ENCODE measurements at places on chromosomes 7 and 10.

GRCh38 chr7:121873289-121874194 is 581 bp downstream of the PTPRZ1 start:
- no peak for DNase-seq

DNA sequence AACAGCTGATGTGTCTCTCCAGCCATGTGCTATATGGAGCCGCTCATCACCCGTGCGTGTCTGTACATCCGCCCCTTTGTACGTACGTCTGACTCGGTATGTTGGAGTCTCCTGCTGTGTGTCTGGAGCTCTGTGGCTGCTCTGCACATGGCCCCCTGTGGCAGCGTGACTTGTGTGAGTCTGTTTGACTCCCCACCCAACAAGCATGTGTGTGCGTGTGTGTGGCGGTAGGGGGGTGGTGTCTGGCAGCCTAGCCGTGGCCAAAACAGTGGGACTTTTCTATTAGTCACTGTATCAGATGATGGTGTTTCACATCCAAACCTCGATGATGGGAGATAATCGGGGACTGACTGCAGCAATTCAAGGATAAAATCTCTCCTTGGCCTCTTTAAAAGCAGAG is 94.1 kb downstream of the COL13A1 start:
- no peak for DNase-seq

DNA sequence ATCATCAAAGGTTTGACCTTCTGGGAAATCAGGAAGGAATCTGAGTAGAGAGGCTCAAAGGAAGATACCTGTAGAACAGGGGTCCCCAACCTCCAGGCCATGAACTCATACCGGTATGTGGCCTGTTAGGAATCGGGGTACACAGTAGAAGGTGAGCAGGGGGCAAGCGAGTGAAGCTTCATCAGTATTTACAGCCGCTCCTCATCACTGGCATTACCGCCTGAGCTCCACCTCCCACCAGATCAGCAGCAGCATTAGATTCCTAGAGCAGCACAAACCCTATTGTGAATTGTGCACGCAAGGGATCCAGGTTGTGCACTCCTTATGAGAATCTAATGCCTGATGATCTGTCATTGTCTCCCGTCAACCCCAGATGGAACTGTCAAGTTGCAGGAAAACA is 158.5 kb upstream of the CACNA2D1 start:
- no peak for DNase-seq

DNA sequence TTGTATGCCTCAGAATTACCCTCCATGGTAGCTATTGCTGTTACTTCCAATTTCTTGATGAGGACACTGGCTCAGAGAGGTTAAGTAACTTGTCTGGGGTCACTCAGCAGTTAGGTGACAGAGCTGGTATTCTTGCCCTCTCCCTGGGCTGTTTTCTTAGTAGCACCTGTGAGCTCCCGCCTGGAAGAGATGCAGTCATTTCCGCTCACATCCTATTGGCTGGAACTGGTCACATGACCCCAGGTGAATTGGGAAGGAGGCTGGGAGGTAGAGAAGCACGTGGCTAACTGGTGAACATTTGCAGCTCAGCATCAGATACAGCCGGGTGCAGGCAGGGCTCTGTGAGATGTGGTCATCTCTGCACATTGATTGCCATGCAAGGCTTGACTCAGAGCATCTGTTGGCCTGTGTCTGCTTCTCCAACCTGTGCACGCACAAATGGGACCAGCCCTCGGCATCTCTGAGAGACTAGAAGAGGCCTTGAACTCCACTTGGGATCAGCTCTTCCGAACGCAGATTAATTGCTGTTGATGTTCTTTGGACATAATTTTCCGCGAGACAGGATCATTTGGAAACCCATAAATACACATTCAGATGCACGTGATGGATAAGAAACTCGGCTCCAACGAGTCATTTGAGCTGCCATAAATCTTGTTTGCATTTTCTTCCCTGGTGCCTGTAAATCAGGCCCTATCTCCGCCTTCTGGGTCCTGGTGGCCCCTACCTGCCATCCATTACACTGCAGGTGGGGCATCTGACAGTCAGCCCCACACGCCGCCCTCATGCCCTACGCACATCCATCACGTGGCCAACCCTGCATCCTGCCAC is 42.8 kb downstream of the MYL10 start:
- no peak for DNase-seq

DNA sequence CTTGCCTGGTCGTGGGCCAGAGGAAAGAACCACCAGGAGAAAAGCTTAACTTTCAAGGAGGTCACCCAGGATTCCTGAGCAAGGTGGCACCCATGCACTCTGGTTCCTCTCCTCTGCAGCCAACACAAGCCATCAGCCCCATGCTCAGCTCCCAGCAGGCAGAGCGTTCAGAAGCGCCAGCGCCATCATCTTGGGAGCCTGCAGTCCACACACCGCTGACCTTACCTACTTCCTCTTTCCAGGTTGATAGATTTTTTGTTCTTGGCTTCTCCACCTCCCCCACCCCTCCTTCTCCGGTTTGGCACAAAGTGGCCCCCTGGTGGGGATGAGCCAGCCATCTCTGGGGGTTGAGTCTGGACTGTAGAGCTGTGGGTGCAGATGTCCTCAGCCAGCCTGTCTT is 1.7 kb upstream of the WDR86 start:
- DNase-seq: no peak

GRCh38 chr7:23469150-23469960 is 936 bp downstream of the IGF2BP3 start:
- DNase-seq: no peak

DNA sequence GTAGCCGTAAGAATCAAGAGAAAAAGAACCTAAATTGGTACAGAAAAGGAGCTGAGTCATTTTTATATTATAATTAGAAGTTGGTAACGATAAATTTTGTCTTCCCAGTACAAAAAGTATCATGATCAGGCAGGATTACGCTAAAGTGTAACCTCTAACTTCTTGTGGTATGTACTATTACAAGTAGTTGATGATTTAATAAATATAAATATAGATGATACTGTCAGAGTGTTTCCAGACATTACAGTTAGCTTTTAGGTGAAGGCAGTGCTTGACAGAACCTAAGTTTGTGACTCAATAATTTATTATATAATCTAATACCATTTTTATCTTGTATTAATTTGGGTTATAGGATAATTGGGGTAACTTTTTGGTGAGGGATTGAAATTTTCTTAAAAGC is 53.4 kb downstream of the ZEB1 start:
- no peak for DNase-seq

DNA sequence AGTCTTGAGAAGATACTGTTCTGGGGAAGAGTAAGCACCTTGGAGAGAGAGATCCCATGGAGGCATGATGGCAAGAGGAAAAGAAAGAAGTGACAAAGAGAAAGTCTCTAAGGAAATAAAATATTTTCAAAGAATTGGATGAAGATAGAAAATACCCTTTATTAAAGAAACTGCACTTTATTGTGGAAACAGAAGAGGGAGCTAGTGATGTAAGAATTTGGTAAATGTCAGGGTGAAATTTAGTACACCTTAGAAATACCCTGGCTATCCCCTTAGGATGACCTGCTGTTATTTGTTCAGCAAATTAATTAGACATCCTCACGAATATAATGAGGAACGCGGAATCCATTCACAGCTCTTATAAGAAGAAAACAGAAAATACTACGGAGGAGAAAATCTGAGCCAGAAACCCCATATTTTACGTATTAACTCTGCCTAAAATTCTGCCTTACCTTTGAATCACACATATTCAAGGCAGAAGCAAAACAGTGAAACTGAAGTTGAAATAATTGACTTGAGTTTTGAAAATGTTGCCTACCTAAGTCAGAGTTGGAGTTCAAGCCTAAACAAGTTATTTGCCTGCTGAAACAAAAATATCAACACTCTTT is 90.7 kb downstream of the TFPI2 start:
- DNase-seq: no peak

GRCh38 chr10:104487794-104488438 is 134.3 kb downstream of the CFAP58 start:
- DNase-seq: no peak

DNA sequence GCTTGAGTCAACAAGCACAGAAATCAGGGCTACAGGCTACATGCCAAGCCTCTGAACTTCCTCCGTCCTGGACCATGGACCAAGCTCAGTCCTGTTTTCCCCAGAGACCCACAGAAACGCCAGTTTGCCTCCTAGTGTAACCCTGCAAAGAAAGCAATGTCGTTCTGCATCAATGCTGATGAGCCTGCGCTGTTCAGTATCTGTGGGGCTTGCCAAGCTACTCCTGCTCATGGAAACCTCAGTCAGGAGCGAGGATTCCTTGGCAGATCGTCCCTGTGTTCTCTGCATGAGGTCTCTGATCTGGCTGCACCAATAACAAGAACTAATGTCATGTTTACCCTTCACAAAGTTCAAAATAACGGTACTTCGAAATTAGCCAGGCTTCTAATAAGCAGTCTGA is 495.5 kb upstream of the C7orf33 start:
- DNase-seq: no peak

- DNase-seq: no peak
Observed at GRCh38 chr7:91089382-91089963, 174.8 kb upstream of the FZD1 start.

DNA sequence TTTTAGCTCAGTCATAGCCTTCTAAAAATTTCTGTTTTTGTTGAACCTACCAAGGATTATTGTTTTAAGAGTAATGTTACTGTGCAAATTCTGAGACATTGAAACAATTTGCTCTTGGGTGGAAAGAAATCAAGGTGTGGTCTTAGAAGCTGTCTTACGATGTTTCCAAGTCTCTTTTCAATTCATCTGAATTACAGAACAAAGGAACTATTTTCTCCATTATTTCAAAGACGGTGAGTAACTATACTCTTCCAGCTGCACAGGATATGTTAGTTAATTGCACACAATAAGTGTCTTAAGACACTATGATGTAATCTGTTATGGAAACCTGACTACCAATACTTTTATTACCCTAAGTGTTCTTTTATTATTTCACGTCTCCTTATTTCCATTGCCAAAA is 106.8 kb upstream of the POM121L12 start:
- DNase-seq: no peak

- DNase-seq: no peak
Observed at GRCh38 chr10:77881222-77881621, 45.3 kb downstream of the DLG5 start.

DNA sequence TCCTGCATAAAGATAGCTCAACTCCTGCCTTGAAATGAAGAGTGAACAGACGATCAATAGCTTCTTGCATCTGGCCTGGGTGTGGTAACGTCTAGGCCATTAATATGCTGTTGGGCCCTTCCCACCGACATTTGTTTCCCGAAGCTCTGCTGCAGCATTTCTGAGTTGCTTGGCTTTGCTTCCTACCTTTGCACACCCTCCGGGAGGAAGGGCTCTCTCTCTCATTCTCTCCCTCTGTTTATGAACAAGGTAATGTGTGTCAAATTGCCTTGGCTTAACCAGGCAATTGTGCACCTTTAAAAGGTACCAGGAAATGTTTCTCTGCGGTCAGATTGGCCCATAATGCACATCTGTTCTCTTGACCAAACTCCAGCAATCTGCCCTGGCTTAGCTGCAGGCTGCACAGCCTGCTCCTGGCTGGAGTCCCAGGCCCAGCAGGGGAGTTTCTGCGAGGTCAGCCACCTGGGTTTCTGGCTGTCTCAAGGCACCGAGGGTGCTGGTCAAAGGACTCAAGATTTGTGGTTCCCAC is 223.7 kb downstream of the SNX10 start:
- no peak for DNase-seq

GRCh38 chr10:31584876-31585275 is 265.9 kb downstream of the ZEB1 start:
- no peak for DNase-seq
